ENCODE measurements at places on chromosomes 12 and 14. TPM values are rescaled to one million over a fixed set of nuclear protein-coding genes. Genes with fewer than 3 reads are reported as not detected.

SERPINA3 gene
- not detected for total RNA-seq

COX8C gene
- not detected for total RNA-seq

RFX4 gene
- total RNA-seq: not detected

OR6C2 gene
- total RNA-seq: not detected

MYF5 gene
- not detected for total RNA-seq

TUNAR gene
- total RNA-seq: not detected

KLRD1 gene
- total RNA-seq: 4.3 TPM

MAP3K12 gene
- total RNA-seq: 23.8 TPM

TMEM233 gene
- total RNA-seq: not detected

DNA sequence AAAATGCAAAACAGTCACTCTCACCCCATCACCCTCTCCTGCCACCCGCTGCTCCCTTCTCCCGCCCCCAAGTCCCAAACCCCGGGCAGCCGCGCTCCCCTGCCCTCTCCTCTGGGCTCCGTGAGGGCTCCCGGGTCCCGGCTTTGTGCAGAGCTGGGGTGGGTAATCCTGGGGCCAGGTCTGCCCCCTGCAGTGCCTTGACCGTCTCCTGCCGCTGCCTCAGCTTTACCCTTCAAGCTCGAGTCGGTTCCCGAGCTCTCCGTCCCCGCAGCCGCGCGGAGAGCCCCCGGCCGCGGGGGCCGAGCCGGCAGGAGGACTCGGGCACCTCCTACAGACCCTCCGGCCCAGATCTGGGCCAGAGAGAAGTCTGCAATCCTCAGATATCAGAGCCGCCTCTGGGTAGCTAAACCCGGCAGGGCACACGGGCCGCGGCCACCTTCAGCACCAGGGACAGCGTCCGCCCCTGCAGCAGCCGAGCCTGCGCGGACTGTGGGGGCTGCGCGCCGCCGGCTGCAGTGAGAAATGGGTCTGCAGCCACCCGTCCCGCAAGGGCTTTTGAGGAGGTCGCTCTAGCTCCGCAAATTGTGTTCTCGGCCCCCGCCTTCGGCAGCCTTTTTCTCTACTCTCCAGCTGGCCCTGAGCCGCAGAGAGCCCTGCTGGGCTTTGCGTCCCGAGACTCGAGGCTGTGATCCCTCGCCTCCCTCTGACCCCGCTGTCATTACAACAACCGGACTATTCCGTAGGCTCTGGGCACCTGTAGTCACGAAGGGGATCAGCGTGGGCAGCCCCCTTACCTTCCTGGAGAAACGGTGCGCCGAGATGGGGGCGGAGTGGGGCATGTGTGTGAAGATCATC is 1.2 kb downstream of the PRMT8 start:
- no peak for DNase-seq

DNA sequence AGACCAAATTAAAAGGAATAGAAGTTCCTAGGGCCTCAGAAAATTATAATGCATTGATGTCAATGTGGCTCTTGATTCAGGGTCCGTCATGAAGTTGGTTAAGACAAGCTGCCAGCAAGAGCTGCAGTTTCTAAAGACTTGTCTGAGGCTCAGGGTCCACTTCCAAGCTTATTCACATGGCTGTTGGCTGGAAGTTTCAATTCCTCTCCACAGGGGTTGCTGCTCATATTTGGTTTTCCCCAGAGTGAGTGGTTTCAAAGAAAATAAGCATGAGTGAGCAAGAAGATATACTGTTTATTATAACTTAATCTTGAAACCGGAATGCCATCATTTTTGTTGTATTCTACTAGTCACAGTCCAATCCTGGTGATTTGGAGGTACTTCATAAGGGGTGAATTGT is 1247.4 kb downstream of the LRFN5 start:
- DNase-seq: no peak

GRCh38 chr14:22460461-22461195 is 128.4 kb downstream of the DAD1 start:
- no peak for DNase-seq

GRCh38 chr12:102955926-102956737 is 1.3 kb upstream of the ASCL1 start:
- DNase-seq: no peak

GRCh38 chr12:28253161-28253641 is 62.9 kb downstream of the CCDC91 start:
- no peak for DNase-seq

- no peak for DNase-seq
Measured at GRCh38 chr14:39860596-39861228, 428.5 kb upstream of the FBXO33 start.

GRCh38 chr12:28898038-28898437 is 251.0 kb upstream of the FAR2 start:
- no peak for DNase-seq

GRCh38 chr14:71142375-71143038 is 235.2 kb downstream of the PCNX1 start:
- no peak for DNase-seq

DNA sequence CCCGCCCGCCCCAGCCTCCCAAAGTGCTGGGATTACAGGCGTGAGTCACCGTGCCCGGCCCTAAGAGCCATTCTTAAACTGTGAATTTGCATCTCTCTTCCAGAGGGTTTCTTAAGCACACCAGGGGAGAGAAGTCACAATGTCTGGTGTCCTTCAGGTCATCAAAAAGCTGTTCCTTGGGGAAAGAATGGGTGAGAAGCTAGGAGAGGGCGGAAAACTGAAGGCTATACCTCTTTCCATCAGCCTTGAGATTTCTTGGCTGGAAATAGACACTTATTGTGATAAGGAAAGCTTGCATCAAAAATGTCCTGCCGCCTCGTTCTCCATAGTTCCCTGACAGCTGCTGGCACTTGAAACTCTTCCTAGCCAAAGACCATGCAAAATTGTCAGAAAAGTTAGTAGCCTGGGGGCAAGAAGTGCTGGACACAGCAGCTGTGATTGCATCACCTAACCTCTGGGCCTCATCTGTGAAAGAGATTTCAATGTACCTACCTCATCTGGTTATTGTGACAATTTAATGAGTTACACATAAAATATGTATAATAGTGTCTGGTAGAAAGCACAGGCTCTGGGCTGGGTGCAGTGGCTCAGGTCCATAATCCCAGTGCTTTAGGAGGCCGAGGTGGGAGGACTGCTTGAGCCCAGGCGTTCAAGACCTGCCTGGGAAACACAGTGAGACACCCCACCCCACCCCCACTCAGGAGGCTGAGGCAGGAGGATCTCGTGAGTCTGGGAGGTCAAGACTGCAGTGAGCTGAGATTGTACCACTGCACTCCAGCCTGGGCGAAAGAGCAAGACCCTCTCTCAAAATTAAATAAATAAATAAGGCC is 9.7 kb upstream of the UBC start:
- DNase-seq: no peak

DNA sequence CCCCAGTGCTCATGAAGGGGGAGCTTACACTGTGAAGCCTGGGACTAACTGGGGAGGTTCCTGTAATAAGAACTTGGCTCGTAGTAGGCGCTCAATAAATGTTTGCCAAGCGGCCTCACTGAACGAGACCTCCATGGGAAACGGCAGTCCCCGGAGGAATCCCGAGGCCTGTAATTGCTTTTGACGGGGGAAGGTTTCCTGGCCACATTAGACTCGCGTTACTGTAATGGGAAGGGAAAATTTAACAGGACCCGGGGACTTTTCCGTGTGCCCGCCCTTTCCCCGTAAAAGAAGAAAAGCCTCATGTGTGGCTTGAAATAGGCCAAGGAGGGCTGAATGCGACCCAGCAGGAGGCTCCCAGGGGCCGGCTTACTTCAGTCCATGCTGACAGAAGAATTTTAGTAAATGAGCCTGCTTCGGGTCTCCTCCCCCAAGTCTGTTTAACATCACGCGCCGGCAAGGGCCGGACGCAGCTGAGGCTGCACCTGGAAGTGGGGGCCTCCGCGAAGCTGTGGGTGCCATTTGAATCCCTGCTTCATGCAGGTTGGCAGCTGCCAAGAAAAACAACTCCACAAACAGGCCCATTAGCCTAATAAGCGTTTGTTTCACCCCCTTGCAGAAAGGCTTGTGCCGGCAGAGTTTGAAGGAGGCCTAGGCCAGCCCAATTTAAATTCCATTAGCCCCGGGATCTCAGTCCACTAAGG is 39.8 kb upstream of the PWP1 start:
- no peak for DNase-seq

DNA sequence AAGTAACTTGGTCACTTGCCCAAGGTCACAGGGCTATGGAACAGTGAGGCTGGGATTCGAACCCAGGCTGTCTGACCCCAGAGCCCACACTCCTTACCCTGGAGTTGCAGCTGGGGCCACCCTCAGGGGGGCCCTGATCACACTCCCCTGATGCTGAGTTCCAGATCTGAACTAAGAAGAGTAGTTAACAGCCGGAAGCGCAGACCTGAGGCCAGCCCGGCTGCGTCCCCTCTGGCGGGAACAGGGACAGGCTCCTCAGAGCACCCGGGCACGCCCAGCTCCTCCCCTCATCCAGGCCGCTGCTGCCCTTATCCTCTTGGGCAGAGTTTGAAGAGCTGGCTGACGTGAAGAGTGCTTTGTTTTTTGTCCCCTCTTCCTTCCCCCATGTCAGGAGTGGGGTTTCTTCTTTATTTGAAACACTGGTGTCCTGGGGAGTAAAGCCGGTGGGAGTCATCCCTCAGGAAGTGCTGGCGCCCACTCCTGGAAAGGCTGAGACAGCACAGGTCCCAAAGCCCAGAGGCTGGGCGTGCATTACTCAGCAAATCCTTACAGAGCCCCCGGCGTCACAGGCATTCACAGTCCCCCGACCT is 8.7 kb downstream of the PHB2 start:
- no peak for DNase-seq

DNA sequence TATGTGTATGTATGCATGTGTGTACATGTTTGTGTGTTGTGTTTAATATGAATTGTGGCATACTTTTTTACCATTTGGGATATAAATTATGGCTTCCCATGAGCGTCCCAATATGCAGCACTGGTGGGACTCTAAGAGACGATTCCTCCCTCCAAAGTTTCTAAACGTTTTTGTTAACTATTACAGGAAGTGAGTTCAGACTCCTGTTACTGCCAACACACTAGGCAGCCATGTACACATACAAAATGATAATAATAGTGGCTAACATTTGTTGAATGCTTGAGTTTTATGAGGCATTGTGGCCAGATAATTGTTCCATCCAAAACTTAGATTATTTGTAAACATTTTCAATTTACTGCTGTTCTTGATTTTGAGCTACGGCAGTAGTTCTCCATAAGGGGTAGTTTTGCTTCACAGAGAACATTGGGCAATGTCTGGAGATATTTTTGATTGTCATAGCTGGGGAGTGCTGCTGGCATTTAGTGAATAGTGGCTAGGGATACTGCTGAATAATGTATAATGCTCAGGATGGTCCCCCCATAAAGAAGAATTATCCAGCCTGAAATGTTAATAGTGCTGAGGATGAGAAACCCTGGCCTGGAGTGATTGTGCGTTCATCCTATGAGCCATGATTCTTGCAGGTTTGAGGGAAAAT is 45.1 kb downstream of the ARID2 start:
- DNase-seq: no peak

- DNase-seq: no peak
Measured at GRCh38 chr14:34470319-34470718, 8.3 kb upstream of the SPTSSA start.

DNA sequence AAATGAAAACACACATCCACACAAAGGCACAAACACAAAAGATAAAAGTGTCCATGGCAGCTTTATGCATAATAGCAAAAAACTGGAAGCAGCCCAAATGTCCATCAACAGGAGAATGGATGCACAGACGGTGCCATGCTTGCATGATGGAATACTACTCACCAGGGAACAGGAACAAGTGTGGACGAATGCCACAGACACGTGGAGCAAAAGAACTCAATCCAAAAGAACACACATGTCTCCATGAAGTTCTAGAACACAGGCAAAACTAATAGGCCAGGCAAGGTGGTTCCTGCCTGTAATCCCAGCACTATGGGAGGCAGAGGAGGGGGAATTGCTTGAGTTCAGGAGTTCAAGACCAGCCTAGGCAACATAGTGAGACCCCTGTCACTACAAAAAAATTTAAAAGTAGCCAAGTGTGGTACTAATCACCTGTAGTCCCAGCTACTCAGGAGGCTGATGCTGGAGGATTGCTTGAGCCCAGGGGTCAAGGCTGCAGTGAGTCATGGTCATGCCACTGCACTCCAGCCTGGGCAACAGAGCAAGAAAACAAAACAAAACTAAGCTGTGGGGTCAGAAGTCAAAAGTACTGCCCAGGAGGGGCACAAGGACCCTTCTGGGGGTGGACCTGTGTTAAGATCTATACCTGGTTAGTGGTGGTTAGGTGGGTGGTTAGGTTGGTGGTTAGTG is 7.3 kb upstream of the TMEM119 start:
- no peak for DNase-seq

- DNase-seq: no peak
Measured at GRCh38 chr14:94921456-94921855, 151.5 kb upstream of the GSC start.

GRCh38 chr12:62760779-62761178 is 174.2 kb downstream of the PPM1H start:
- no peak for DNase-seq

DNA sequence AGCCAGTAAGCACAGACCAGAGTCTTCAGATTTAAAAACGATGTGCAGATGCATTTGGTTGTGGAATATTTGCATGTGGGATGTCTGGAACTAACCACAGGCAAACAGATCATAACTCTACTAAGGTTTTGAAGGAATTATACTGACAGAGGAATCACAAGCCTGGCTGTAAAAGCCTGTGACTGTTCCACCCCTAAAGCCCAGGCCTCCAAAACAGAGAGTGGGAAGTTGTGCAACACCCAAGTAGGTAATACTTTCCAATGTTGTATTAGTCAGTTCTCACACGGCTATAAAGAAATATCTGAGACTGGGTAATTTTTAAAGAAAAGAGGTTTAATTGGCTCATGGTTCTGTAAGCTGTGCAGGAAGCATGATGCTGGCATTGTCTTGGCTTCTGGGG is 68.1 kb upstream of the DCD start:
- no peak for DNase-seq

DNA sequence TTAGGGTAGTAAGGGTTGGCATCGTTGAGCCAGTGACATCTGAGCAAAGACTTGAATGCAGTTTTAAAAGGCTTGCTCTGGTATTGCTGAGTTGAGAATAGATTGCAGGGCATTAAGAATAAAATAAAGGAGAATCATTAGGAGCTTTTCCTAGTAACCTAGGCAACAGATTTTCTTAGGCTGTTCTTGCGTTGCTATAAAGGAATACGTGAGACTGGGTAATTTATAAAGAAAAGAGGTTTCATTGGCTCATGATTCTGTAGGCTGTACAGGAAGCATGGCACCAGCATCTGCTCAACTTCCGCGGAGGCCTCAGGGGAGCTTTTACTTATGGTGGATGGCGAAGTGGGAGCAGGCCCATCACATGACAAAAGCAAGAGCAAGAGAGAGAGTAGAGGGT is 97.4 kb downstream of the RAD51B start:
- DNase-seq: no peak

GRCh38 chr12:104719700-104720338 is 238.3 kb downstream of the SLC41A2 start:
- no peak for DNase-seq

- DNase-seq: no peak
Measured at GRCh38 chr12:92615703-92616102, 87.1 kb upstream of the PLEKHG7 start.

DNA sequence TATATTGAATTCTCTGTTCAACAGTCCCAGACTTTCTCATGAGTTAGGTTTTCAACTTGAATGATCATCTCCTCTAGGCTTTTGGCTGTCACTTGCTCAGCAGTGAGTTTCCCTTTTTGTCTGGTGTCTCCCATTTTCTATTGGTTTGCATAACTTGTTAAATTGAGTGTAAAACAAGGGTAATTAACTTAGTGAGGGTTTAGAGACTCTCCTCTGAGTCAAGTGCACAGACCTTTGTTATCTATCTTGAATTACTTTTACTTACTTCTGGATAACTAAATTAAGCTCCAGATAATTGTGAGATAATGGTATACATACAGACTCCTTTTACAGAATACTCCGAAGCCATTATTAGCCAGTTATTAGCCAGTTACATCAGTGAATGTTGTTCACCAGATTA is 22.0 kb downstream of the MLXIP start:
- DNase-seq: no peak
